Activated CD4-positive, alpha-beta T cell treated with anti-CD3 and anti-CD28 coated beads, Interleukin-2, Interleukin-4, amounts not matched to agents 100 ng/mL and 50 ng/mL, durations not matched to agents 16 hours and 8 hours (primary cell): ENCODE measurements at places on chromosomes 7 and 10.

- no peak for DNase-seq
Observed at GRCh38 chr10:78307576-78307975, 273.9 kb downstream of the RPS24 start.

DNA sequence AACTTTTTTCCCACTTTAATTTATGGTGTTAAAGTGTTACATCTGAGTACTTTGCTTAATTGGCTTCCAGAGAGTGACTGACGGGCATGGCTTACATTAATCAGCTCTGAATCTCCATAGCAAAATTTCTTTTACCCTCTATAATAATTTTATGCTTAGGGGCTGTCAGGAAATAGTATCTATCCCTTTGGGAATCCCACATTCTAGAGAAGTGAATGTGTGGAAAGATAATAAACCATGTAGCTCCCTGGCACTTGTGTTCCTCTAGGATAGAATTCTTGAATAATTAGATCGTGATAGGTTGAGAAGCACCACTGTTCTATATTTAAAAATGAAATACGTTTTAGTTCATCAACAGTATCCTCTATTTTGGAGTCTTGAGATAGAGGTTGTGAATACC lies 89.6 kb downstream of the DNAJB9 start:
- DNase-seq, result no peak

GRCh38 chr10:6579904-6580278 lies at the start of gene PRKCQ:
PRKCQ (minus strand) TSS chr10:6580276; CDS start chr10:6515135, 65,141 bp downstream.
- DNase-seq, result no peak

DNA sequence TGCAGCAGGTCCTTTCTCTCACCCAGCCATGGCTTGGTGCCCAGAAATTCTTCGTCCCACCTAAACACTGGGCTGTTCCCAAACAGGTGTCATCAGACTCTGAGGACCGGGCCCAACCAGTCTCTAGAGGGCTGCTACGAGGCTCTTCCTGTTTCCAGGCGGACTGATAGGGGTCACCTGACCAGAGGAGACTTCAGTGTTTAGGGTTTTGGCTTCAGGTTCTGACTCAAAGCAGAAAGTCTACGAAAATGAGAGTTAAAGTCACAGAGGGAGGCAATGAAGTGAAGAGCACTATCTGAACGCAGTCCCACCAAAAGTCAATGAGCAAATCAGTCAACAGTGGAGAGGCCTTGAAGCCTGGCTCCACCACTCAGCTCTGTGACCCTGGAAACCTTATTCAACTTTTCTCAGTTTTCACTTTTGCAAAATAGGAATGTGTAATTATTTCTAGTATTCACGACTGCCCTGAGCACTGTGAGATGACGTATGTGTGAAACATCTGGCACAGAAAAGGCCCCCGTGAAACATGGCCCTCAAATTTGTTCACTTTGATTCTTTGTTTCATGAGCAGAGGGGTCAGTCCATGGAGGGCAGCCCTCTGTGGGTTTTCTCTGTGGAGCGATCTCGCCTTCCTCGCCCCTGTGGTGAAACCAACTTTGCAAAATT lies 189.9 kb upstream of the PDE1C start:
- no peak for DNase-seq

DNA sequence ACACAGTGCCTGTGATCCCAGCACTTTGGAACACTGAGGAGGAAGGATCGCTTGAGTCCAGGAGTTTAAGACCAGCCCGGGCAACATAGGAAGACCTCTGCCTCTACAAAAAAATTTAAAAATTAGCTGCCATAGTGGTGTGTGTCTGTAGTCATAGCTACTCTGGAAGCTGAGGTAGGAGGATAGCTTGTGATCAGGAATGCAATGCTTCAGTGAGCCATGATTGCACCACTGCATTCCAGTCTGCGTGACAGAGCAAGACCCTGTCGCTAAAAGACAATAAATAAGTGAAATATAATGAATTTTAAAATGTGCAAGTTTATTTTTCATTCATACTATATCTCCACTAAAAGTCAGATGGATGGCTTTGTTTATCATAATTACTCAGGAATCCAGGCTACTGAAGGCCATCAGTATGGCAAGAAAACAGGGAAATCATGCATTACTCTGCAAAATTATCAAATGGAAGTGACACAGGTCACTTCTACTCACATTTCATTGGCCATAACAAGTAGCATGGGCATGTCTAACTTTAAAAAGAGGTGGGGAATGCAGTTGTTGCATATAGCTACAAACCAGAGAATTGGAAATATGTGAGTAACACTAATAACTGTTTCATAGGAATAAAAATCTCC lies 32.9 kb upstream of the FAM3C start:
- no peak for DNase-seq

DNA sequence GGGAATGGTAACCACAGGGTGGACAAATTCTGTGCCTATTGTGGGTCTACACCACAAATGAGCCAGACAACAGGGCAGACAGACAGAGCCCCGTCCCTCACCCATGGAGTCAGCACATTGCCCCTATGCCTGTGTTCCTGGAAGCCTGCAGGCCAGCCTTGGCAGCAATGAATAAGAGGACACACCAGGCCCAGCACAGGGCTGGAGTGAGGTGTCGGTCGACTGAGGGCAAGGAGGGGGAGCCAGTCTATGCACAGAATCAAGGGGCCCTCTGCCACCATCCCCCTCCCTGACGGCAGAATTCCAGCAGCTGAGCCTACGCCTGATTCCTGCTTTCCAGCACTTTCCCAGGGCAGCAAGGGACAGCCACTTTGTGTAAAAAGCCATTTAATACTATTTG lies 98.2 kb downstream of the CALN1 start:
- no peak for DNase-seq

DNA sequence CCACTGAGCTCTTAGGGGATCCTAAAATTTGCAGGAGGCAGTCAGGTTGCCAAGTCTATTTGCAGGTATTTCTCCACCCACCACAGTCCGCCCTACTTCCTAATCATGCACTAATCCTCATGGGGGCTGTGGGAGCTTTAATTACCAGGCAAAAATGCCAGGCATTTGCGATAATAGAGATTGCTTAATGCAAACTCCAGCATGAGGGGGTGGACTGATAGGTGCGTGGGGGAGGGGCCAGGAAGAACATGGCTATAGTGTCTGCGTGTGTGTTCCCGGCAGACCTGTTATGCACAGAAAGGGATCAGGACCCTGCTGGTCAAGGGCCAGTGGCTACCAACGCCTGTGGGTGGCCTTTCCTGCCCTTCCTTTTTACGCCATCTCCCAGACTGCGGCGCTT lies 15.6 kb upstream of the AQP1 start:
- DNase-seq, result no peak

GRCh38 chr7:135111379-135111778 lies 36.5 kb upstream of the TMEM140 start:
- DNase-seq, result no peak

DNA sequence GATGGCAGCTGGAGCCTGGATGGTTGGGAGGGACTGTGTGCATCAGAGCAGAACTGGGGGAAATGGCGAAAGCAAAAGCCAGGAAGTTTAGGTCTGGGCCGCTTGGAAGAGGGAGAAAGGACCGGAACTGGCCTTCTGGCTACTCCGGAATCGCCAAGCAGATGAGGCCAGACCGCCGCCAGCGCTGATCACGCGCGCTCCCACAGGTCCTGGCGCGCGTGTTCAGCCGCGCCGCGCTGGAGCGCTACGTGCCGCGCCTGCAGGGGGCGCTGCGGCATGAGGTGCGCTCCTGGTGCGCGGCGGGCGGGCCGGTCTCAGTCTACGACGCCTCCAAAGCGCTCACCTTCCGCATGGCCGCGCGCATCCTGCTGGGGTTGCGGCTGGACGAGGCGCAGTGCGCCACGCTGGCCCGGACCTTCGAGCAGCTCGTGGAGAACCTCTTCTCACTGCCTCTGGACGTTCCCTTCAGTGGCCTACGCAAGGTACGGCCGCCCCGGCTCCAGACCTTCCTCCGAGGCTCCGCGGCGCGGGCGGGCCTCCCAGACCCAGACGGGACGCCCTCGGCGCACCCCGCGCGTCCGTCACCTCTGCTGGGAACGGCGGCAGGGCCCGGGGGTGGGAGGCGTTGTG lies 2.0 kb downstream of the CYP26C1 start:
- peak; percentile 48 for DNase-seq

DNA sequence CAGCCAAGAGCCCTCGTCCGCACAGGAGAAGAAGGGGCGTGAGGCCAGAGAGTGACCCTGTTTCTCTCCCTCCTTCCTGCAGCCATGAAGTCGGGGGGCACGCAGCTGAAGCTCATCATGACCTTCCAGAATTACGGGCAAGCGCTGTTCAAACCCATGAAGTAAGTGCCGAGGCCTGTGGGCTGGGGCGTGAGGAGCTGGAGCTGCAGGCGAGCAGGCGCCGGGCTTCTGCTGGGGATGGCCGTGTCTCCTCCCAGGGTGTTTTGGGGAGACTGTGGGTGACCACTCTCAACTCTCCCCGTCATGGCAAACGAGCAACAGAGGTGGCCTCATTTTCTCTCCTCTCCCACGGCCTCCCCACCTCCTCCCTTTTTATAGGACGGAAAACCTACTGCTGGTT lies 16.4 kb downstream of the FAM20C start:
- DNase-seq, result no peak

DNA sequence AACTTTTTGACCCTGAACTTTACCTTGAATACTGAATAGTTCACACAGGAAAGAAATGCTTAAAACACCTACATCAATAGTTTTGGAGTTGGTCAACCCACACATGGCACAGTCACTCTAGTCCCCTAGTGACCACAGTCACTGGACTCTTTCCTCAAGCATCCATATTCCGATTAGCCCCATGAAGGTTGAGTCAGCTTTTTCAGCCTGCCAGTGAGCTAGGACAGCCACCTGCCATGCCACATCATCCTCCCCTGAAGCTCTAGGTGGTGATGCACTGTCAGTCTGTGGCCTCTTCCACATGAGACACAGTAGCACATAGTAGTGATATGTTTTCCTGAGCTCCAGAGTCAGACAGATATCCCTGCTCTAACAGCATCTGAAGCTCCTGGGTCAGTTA lies 537.2 kb downstream of the XPNPEP1 start:
- no peak for DNase-seq

DNA sequence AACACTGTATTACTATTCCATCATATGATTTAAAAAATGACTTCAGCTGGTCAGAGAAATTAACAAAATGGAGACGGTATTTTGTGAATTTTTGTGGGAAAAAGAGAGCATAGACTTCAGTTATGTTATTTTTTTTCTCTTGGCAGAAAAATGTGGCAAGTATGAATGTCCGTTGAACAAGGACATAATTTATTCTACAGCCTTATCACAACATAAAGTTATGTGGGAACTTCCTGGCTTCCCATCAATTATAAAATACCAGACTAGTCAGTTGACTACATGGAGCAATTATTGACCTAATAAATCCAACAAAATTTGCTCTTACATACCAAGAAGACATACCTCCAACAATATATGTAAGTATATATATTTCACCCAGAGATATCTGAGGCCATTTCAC lies 88.6 kb upstream of the PPP1R3A start:
- no peak for DNase-seq

DNA sequence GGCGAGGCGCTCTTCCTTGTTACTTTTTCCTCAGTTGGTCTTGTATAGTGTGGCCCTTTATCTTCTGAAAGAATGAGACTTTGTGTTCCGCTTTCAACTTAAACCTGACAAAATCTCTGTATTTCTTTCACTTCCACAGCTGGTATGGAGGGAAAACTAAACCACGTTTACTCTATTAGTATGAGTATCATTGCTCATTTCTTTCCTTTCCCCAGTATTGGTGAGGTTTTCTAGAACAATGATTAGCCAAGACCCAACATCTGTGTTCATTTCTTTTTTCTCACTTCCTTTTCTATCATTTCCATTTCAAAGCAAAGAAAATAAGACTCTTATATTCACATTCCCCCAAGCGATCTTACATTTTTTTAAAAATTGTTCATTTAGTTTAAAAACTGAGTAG lies 165.3 kb downstream of the PAXIP1 start:
- no peak for DNase-seq

GRCh38 chr7:37320848-37321468 lies 127.7 kb downstream of the ELMO1 start:
- DNase-seq, result no peak

DNA sequence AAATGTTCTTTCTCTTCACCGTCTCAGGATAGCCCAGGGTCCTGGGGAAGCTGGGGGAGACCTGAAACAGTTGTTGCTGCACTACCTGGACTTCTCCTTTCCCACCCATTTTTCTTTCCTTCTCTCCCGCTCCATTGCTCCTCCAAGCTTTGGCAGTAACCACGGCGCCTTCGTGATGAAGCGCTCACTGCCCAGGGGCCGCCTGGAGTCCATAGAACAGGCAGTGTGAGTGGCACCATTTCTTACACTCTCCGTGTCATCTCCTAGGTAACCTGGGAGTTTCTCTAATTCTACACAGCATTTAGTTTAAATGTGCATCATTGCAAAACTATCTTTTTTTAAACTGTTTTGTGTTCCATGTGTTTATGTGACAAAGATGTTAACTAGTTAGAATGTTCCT lies 40.3 kb upstream of the BHLHA15 start:
- DNase-seq, result no peak

DNA sequence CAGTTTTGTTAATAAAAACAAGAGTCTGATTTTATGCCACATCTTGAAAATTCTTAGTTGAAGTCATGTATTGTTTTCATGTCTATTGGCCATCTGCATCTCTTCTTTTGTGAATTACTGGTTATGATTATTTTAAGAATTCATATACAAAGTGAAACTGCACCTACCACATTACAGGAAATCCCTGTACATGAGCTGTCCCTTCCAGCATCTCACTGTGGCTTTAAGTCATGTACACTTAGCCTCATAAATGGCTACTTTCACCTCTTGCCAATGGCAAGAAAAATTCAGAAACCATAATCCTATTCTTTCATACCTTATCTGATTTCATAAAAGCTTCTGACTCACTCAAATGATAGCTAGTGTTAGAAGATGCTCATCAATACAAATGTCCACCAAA lies 48.6 kb downstream of the CRTAC1 start:
- peak; percentile 1 for DNase-seq

- no peak for DNase-seq
Observed at GRCh38 chr7:28263622-28264271, 83.2 kb upstream of the JAZF1 start.

GRCh38 chr7:79668292-79668691 lies 214.8 kb upstream of the MAGI2 start:
- no peak for DNase-seq

- no peak for DNase-seq
Observed at GRCh38 chr7:35617041-35617440, 77.9 kb downstream of the HERPUD2 start.
